Suppressor macrophage treated with lipopolysaccharide for 1 hour (primary cell): ENCODE measurements at places on chromosomes 11 and 22.

- peak; percentile 48 for DNase-seq
Observed at GRCh38 chr11:4527926-4528325, 17.1 kb upstream of the OR52M1 start.

DNA sequence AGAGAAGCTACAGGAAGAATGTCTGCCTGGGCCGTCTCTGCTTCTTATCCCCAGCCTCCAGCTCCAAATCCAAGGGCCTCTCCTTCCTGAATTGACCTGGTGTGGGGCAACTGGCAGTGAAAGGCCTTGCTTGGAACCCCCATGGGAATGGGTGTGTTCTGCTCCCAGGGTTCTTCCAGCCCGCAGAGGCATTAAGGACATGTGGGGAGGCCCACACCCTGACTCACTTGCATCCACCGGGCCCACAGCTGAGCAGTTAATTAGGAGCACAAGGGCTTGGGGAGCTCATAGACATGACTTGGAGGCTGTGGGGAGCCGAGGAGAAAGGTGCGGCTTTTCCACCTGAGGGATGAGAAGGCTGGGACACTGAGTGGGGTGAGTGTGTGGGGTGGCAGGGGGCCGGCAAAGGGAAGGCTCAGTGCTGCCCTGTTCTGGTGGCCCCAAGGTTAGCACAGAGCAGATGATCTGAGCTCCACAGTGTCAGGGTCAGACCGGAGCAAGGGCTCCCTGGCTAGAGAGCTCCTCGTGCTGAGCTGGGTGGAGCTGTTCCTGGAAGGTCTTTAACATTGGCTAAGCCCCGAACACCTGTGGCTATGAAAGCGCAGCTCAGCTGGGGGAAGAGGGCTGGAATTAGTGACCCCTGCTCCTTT is 64.5 kb upstream of the NECTIN1 start:
- no peak for DNase-seq

DNA sequence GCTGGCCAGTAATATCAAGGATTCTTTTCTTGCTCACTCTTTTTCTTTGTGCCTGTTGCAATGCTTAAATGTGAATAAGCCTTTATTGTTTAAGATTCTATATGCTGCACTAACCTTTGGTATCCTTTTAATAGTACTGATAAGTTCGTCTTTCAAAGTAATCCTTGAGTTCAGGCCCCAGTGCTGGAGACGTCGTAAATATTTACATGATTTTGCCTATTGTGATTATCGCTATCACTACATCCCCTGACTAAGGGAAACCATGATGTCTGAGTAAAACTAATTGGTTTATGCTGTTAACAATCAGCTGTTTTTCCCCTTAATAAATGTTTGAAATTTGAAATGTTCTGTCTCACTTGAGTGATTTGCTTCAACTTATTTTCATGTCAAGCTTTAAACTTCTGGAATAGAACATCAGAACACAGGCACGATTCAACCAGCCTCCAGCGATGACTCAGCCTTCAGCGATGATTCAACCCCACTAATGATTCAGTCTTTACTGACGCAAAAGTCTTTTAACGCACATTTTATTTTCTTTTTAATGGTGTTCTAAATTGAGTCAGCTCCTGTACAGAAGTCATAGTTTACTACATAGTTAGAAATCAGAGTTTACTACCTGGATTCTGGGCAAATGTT is 3.9 kb downstream of the HTATIP2 start:
- DNase-seq: peak; percentile 91

DNA sequence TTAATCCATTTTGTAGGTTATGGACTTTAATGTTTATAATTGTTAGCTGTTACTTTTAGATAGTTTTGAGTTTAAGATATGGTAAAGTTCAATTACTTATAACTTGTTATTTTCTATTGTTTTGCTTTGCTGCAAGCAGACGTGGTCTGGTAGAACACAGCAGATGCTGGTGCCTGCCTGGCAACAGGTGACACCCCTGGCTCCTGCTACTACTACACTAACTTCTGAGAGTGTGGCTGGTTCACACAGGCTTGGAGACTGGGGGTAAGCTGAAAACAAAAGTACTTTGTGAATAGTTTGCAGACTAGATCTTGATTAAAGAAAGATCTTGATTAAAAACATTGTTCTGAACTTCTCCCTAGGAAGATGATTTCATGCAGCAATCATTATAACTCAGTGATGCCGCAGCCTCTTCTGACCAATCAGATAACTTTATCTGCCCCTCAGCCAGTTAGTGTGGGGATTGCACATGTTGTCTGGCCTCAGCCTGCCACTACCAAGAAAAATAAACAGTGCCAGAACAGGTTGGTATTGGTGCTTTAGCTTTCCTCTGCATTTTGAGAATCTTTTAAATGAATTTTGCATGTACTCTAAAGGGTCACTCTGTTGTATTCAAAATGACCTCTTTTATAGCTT is 90.4 kb downstream of the HIPK3 start:
- DNase-seq: no peak

DNA sequence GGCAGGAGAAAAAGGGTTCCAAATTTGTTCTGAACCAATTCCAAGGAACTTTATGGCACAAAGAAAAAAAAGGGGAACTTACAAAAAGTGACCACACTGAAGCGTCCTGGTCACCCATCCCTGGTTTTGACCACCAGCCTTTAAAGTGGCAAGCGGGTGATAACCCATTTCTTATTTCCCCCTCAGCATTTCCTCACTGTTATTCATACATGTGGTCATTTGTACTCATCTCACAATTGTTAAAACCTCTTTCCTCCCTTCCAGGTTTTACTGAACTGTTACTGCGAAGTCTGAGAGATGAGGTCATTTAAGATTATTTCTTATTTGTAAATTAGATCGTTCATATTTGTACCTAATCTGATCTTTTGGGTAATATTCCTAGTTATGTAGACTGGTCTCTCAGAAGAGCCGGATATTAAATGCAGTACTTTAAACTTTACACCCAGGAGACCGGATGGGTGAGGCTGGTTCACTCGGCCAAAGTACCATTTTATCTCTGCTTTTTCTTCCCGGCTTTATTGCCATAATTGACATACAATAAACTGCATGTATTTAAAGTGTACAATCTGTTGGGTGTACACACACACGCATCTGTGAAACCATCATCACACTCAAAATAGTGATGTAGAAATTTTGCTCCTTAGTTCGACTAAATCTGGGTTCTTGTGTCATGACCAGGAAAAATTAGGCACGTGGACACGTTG is 47.0 kb downstream of the CDPF1 start:
- no peak for DNase-seq

- DNase-seq: peak; percentile 36
Observed at GRCh38 chr11:13210424-13210823, 67.2 kb upstream of the BMAL1 start.

DNA sequence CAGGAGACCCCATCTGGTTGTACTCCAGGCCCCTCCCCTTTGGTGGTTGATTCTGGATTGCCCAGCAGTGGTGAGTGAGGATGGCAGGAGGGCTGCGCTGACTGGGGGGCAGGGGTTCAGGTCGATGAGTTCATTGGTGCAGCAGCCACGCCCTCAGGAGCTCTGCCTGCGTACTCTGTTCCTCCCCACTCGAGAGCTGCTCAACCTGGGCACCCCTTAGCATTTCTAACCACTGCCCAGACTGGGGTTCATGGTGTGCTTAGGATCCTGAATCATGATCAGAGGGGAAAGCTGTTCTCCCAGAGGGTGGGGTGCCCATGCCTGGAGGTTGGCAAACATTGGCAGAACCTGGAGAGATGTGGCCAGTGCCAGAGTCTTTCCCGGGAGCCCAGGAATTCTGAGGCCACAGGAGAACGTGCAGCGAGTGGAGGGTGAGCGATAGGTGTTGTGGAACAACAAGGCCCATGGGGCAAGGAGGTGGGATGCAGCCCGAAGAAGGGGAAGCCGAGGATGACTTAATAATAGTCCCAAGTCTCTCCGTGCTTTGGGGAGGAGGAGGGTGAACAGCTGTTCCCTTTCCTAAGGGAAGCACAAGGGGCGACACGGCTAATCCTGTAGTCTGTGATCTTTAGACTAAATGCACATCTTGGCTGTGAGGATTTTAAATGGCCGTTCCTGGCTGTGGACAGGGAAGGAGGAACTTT is 75.5 kb downstream of the SCN3B start:
- DNase-seq: no peak

DNA sequence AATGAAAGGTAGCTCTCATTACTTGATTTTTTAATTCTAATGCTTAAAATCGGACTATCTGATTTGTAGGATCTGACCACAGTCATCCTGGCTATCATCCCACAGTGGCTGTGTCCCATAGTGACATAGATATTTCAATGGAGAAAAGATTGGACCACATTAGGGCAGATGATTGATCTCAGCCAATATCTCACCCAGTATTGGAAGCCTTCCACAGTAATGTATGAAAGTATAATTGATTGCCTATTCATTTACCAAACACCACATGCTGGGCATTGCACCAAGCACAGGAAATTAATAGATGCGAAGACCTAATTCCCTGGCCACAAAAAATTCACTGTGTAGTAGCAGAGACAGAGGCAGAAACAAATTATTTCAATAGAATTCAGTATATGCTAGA is 37.6 kb downstream of the FZD4 start:
- DNase-seq: no peak

- no peak for DNase-seq
Observed at GRCh38 chr11:130831506-130831905, 84.8 kb downstream of the SNX19 start.

DNA sequence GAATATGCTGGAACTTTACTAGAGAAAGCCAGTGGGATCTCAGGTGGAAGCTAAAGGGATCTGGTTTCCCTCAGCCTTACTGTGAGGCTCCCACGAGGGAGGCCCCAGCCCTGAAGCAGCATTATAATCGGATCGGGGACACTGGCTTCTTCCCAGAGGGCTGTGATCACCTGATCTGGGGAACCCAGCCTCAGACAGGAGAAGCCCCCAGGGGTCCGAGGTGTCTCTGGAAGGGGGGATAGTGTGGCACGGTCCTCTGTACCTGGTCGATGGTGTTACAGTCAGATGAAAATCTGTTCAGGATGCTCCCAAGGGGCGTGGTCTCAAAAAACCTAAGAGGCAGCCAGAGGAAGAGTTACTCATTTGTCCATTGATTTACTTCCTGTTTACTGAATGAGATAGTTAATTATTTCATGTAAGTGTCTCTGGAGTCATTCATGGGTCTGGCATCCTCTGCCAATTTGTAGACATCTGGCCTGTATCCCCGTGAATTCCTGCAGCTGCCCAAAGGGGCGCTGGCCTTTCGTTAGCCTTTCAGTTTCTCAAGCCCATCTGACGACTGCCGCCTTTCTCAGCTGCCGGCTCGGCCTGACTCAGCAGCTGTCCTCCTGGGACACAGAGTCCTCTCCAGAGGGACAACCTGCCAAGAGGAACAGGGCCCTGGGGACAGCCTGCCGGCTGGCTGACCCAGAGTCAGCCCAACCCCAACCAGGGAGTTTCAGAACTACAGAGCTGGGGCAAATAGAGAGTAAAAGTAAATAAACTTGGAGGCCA is 17.0 kb upstream of the KCNJ11 start:
- DNase-seq: no peak
